ENCODE measurements at places on chromosomes 16 and 17.

GRCh38 chr17:34169496-34169895 is 85.6 kb upstream of the CCL2 start:
- no peak for DNase-seq

GRCh38 chr16:51464996-51465395 is 313.9 kb upstream of the SALL1 start:
- DNase-seq, result no peak

GRCh38 chr17:32285746-32286517 is 20.3 kb downstream of the RHBDL3 start:
- DNase-seq, result no peak

DNA sequence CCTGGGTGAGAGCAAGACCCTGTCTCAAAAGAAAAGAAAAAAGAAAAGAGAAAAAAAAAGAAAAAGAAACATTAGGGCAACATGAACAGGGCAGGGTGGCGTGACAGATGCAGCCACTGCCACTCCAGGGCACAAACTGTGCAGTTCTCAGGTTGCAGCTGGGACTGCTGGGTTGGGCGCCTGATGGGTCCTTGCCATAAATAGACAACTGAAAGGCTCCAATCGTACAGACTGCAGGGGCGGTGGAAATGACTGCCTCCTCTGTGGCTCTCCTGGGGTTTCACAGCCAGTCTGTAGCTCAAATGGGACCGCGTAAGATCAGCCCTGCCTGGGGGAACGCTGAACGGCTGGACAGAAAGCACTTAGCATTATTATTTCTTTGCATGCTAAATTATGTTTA is 130.7 kb downstream of the CPPED1 start:
- no peak for DNase-seq

DNA sequence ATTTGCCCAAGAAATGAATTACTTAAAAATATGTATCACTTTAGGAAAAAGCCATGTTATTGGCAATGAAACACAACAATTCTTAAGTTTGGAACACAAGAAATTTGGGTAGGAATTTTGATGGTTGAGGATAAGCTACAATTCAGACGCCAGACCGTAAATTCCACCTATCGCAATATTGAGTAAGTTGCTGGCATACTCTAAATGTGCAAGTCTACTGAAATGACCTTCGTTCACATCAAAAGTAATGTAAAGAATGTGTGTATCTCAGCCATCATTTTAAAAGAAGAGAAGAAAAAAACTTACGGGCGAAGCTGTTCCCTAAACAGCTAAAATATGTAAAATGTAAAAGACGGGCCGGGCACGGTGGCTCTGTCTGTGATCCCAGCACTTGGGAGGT is 33.4 kb downstream of the UBE2G1 start:
- no peak for DNase-seq

Data from activated naive CD8-positive, alpha-beta T cell treated with anti-CD3 and anti-CD28 coated beads, Interleukin-2, amount 50 U/mL, for 16 hours (primary cell).